ENCODE measurements at places on chromosomes 1 and 21. TPM values are rescaled to one million over a fixed set of nuclear protein-coding genes. Genes with fewer than 3 reads are reported as not detected.

- DNase-seq, result no peak
Measured at GRCh38 chr1:78032996-78033796, 12.6 kb upstream of the GIPC2 start.

Gene CFAP74
- total RNA-seq, result 0.33 TPM

GRCh38 chr1:22089134-22089571, 36.6 kb downstream of the CDC42 start:
- DNase-seq, result no peak

DNA sequence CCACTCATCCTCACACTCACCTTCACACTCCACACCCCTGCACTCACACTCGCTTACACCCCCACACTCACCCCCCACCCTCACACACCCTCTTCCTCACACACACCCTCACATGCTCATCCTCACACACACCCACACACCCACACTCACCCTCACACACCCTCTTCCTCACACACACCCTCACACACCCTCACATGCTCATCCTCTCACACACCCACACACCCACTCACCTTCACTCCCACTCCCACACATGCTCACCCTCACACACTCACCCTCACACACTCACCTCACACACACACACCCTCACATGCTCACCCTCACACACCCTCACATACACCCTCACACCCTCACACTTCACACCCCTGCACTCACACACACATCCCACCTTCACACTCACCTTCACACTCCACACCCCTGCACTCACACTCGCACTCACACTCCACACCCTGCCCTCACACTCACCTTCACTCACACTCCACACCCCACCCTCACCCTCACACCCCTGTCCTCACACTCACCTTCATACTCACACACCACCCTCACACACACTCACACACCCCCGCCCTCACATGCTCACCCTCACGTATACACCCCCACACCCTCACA, 42.6 kb upstream of the EDN2 start:
- DNase-seq, result no peak

DNA sequence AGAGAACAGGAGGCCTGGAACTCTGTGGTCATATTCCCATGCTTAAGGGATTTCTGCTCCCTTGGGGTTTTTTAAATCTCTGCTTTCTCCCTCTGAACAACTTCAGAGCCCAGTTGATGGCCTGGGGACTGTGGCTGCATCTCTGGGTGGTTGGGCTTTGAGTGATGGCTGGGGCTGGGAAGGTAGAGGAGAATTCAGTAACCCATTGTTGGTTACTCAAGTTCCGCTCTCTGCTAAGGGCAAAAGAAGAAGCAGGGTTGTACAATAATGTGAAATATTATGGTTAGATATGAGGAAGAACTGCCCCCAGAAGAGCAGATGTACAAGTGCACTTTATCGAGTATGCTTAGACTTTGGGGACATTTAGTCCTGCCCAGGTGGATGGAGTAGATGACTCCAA, 72.1 kb upstream of the CNTN2 start:
- no peak for DNase-seq

DNA sequence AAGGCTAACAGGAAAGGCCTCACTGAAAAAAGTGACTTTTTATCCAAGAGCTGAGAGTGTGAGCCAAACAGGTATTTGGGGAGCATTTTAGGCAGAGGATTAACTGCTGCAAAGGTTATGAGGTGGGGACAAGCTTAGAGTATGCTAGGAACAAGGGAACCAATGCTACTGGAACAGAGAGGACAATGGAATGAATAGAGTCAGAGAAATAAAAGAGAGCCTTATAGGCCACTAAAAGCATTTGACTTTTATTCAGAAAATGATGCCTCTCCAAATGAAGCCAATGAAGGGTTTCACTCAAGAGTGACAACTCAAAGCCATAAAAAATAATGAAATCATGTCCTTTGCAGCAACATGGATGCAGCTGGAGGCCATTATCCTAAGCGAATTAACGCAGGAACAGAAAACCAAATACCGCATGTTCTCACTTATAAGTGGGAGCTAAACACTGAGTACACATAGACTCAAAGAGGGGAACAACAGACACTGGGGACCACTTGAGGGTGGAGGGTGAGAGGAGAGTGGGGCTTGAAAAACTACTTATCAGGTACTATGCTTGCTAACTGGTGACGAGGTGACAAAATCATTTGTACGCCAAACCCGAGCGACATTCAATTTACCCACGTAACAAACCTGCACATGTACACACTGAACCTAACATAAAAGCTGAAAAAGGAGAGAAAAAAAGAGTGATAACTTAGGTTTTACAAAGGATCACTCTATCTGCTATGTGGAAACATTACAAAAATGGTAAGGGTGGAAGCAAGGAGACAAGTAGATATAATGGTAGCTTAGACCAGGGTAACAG, 11.1 kb downstream of the PTP4A2 start:
- DNase-seq, result no peak

Gene SMCP
- not detected for total RNA-seq

- peak; percentile 50 for DNase-seq
Measured at GRCh38 chr1:37682334-37682987, 9.9 kb upstream of the CDCA8 start.

Measured in heart left ventricle (tissue), 16 donors.